ENCODE measurements at places on chromosomes 6 and 20.
A peak's percentile ranks its signal among the peaks of the same experiment; 100 is the strongest.

GRCh38 chr6:165837948-165838745 lies 175.1 kb upstream of the PDE10A start:
- no peak for DNase-seq

- no peak for DNase-seq
Measured at GRCh38 chr6:121881974-121882667, 446.7 kb downstream of the GJA1 start.

- DNase-seq = no peak
Measured at GRCh38 chr20:4770026-4770425, 48.3 kb downstream of the PRND start.

GRCh38 chr6:15427331-15428070 lies 181.6 kb downstream of the JARID2 start:
- DNase-seq = no peak

- DNase-seq = no peak
Measured at GRCh38 chr6:56040889-56041301, 165.5 kb upstream of the BMP5 start.

- no peak for DNase-seq
Measured at GRCh38 chr6:134868812-134869211, 81.1 kb downstream of the ALDH8A1 start.

DNA sequence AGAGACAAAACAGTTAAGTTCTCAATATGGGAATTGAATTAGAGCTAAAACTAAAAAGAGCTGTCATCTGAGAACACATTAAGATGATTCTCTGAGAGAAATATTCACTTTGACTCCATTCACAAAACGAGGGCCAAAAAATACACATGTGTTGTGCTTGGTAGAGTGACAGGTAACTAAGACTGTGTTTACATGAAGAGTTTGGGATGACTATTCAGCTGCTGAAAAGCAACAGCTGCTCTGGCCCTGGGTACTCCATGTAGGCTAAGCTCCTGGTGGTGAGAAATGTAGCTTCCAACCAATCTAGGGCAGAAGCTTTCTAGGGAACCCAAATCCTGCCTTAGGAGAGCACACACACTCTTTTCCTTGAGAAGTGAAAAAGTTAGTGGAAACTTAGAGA lies 184.5 kb downstream of the COL21A1 start:
- DNase-seq = no peak

- DNase-seq = no peak
Measured at GRCh38 chr6:131167773-131168172, 32.5 kb downstream of the AKAP7 start.

DNA sequence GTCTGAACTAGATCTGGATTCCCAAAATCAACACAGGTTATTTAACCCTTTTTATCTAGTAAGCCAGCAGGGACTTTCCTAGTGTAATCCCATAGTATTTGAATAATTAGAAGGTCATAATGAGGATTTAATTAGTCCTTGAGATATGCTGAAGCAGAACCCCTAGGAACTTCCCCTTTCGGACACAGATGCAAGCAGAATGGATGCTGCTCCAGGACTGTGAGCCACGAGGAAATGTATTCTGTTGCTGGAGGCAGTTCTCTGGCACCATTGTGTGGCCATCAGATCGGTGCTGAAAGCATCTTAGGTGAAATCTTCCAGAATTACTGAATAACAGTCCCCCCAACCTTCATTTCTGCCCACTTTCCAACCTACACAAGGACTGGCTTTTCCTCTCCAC lies 206.9 kb downstream of the TMEM242 start:
- DNase-seq = no peak

DNA sequence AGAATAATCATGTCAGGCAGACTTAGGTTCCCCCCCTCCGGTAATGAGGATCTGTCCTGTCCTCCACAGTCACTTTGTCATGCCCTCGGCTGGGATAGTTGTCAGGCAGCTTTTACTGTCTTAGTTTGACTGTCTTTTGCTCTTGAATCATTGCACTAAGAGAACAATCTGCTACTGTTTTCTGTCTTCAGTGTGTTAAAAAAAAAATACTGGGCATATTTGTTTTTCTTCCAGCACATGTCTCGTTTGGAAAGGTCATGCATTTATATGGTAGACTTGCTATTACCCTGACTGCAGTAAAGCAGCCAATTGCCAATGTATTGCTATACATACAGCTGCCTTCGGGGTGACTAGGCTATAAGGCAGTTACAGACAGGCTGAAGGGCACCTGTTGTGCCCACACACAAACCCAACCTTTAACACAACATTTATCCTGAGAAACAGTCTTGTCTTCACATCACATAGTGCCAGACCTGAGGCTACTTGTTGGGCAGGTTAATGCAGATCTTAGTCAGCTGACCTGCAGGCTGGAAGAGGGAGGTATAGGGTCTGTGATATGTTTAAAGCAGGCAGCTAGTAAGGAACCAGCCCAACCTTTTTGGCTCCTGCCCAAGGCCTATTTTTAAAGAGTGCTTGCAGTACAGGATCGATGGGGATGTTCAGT lies 26.7 kb downstream of the ARFGEF3 start:
- no peak for DNase-seq

- no peak for DNase-seq
Measured at GRCh38 chr6:47380251-47380650, 70.5 kb upstream of the TNFRSF21 start.

DNA sequence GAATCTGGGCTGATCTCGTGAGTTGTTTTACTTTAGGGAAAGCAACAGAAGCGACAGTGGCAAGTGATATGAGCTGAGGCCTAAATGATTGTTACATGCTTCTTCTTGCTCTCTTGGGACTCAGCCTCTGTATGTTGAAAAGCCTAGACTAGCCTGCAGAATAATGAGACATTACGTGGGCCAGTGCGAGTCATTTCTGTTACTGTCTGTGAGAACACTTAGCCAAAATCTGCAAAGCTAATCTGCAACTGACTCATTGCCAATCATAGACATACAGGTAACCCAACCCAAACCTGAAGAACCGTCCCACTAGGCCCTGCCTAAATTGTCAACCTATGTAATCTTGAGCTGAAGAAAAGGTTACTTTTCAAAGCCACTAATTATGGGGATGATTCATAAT lies 77.4 kb upstream of the F13A1 start:
- DNase-seq = no peak

DNA sequence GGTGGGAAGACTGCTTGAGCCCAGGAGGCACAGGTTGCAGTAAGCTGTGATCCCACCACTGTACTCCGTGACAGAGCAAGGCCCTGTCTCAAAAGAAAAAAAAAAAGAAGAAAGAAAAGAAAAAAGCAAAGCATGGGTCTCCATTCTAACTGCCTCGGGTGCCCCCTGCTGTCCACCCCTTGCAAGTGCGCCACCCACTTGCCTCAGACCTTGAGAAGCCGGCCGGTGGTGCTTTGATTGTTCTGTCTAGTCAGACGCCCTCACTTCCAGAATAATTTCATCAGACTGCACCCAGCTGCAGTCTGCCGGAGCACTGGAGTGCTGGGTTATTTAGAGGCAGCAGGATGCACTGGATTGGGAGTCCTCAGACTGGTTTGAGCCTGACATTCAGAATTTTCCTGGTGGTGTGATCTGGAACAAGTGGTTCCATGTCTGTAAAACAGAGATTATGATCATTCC lies 17.6 kb upstream of the TM9SF4 start:
- peak; percentile 73 for DNase-seq

- no peak for DNase-seq
Measured at GRCh38 chr6:112117554-112117953, 30.2 kb downstream of the FAM229B start.

DNA sequence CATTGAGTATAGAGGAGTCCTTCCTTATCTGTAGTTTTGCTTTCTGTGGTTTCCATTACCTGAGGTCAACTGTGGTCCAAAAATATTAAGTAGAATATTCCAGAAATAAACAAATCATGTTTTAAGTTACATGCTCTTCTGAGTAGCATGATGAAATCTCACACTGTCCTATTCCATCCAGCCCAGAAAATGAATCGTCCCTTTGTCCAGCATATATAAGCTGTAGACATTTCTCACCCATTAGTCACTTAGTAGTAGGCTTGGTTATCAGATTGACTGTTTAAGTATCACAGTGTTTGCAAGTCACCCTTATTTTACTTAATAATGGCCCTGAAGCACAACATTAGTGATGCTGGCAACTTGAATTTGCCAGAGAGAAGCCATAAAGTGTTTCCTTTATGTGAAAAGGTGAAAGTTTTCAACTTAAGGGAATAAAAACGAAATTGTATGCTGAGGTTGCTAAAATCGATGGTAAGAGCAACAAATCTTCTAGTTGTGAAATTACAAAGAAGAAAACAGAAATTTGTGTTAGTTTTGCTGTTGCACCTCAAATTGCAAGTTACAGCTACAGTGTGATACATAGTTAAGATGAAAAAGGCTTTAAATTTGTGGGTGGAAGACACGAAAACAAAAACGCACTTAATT lies 198.6 kb upstream of the SIM1 start:
- DNase-seq = no peak

GRCh38 chr6:108561742-108562502 lies 1.2 kb downstream of the FOXO3 start:
- no peak for DNase-seq

DNA sequence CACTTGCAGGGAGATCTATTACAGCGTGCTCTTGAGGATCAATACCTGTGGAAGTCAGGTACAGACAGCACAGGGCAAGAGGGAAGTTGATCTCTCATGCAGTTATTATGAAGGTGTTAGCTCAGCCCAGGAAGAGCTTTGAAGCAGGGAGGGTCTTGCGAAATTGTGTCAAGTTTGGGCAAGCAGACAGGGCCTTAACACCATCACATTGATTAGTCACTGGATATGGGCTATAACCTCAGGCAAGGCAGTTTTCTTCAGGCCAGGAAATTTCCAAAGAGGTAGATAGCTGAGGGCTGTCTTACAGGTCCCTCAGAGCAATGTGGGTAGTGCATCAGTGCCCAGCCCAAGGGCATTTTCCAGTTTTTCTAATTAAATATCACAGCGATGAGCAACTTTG lies 643.8 kb downstream of the DHX35 start:
- no peak for DNase-seq

DNA sequence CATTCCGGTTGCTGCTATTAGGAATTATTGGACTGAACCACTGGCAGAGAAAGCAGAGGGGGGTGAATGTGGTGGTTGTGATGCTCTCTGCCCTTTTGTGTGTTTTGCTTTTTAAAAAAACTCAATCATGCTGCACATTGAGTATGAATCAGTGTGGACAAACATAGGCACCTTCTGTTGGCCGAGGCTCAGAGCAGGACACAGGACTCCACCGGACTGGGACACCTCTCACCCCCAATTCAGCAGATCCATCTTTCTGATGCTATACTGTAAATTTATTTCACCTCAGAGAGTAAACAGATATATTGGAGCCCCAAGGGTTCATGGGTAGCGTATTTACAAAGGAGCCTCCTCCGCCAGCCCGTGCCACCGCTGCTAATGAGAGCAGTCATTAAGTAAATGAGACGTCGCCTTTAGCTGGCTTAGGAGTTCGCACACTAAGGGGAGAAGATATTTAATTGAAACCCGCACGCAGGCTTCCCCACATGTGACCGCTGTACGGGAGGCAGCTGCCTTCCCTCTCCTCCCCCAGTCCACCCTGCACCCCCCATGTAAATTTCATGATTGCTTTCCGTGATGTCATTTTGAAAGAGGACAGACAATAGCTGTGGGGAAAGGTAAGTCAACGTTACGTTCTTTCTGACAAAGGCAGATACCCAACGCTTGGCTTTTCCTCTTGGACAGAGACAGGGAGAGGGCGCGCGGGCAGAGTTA lies at the start of gene MYT1:
Gene MYT1, plus strand, starts transcription at position 330 of the 714 bp plus-strand sequence. CDS start 34,410 bp downstream, outside the sequence.
- DNase-seq = no peak

DNA sequence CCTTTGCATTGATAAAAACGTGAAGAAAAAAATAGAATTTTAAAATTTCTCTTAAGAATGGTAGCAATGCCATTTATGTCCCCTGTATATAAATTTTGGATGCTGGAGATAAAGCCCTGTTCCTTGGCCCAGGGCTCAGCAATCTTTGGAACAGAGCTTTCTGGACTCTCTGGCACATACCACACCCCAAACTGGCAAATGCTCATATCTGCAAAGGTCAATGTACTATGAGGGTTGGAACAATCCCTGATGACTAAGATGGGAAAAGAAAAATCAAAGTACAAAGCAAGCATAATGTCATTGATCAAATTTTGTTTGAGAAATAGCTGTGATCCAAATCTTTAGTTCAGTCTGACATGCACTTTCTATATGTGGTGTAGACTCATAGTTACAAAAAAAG lies 158.1 kb upstream of the HCRTR2 start:
- DNase-seq = no peak

- DNase-seq = no peak
Measured at GRCh38 chr6:100078509-100078908, 84.5 kb upstream of the MCHR2 start.

DNA sequence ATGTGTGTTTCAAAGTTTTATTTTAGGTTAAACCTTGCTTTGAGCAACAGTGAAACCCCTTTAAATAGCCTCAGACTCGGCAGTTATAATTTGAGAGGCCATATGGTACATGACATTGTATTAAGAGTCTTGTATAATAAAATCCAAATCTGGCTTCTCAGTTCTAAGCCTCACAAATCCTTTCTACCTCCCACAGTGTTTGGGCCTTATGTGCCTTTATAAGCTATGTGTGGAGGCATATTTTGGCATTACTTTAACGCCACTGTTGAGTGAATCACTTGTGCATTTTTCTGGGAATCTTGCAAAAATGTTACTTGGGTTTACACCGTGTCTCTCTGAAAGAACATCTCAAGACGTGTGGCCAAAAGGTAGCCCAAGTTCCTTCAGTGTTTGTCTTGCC lies 152.4 kb downstream of the COL9A1 start:
- DNase-seq = no peak

- DNase-seq = no peak
Measured at GRCh38 chr6:83127258-83127657, 59.8 kb downstream of the DOP1A start.

DNA sequence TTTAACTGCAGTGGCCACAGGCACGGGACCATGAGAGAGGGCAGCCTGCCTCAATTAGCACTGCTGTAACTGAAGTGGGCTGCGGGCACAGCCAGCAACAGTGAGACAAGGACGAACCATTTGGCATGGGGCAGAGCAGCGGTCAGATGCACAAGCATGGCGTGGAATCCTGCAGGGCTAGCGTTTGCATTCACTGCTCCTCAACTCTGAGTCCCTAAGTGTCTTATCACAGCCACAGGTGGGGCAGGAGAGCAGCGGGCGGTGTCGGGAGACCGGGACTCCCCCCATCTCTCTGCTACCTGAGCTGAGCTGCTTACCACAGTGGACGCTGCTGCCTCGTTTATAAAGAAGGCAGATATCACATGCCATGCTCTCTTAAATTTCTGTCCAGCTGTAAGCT lies 31.3 kb upstream of the PDE10A start:
- no peak for DNase-seq

DNA sequence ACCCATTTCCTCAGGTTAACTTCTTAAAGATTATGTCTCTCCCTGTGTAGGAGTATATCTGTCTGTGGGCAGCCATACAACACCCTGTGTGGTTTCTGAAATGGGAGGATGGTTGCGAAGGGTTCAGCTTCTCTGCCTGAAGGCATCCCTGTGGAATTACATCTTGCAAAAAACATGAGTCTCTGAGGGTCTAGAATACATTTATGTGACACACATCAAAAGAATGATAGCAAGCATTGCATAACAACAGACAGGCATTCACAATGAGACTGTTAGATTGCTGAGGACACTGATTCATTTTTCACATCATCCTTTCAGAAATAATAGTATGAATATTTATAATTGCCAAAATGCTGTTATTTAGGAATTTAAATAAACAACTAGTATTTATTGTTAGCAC lies 670.9 kb downstream of the HTR1B start:
- DNase-seq = no peak

GRCh38 chr6:121338956-121339355 lies 4.7 kb upstream of the TBC1D32 start:
- DNase-seq = no peak

Data from activated CD4-positive, alpha-beta T cell treated with anti-CD3 and anti-CD28 coated beads, Interleukin-2, amount 50 U/mL, for 1 hour (primary cell).